Stimulated activated CD4-positive, alpha-beta T cell treated with anti-CD3 and anti-CD28 coated beads, TNF-alpha, amount 100 ng/mL, for 1 hour (primary cell): ENCODE measurements at places on chromosomes 2 and 18.

GRCh38 chr2:188092734-188093133, 198.9 kb upstream of the GULP1 start:
- DNase-seq = no peak

DNA sequence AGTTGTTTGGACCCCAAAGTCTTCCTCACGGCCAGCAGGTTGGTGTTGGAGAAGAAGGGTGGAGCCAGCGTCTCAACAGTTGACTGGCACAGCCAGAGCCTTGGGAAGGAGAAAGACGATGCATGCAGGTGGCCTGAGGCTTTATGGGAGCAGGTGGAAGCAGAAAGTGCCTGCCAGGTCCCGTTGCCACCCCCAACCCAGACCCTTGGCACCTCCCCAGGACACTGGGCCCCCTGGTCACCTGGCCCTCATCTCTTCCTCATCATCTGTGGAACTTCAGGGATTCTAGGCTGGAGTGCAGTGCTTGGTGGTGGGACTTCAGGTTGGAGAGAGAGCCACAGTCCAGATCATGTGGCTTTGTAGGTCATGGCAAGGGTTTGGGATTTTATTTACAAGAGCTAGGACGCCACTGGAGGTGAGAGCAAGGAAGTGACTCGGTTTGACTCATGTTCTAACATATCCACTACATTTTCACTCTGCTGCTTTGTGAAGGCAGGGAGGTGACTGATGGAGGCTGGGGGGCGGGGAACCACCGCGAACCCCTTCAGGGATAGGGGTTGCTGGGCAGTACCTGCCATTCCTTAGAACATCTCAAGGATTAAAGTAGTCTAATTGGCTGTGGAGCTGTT, 62.5 kb upstream of the B3GNT7 start:
- no peak for DNase-seq

DNA sequence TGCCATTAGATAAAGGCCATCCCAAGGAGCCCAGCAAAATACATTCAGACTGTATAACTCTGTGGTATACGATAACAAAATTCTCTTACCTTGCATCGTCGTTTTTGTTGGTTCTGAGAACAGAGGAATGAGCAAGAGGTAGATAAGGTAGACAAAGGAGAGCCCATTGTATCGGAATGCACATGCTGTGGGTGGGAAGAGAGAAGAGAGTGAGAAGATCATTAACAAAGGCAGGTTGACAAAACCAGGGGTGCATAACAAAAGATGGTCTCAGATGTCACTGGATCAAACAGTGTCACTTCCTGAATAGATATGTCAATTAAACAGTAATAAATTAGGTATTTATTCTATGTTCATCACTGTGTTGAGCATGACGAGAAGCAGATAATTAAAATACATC, 83.3 kb downstream of the PIEZO2 start:
- DNase-seq = no peak

- DNase-seq = no peak
Measured at GRCh38 chr18:48006415-48007175, 76.1 kb upstream of the SMAD2 start.

DNA sequence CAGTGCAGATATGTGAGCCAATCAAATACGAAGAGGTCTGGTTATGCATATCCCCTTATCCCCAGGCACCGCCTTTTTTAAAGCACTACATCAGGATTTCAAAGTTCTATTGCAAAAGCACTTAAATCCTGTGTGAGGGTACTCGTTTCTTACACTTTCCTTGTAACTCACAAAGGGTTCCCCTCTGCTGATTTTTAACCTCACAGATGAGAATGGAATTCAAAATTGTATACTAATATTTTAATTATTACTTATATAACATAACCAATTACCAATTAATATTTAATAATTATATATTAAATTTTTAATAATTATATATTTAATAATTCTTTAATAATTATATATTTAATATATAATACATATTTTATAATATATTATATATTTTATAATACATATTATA, 126.2 kb upstream of the MAPRE2 start:
- DNase-seq = no peak

DNA sequence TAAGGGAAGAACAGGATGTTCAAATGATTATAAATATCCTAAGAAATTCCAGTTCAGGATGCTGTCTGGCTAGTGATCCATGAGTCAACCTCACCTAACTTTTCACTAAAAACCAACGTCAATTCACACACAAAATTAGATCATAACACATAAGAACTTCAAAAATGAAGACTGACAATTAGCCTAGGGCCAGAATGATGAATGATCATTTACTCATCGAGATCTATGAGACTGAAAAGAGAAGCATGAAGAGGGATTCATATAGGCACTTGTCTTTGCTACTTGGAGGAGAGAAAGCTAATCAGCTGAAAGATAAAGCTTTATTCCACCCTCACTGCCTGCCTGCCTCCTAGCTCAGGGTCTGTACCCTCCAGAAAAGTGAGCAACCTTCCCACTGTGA, 29.8 kb downstream of the ADD2 start:
- DNase-seq = no peak

DNA sequence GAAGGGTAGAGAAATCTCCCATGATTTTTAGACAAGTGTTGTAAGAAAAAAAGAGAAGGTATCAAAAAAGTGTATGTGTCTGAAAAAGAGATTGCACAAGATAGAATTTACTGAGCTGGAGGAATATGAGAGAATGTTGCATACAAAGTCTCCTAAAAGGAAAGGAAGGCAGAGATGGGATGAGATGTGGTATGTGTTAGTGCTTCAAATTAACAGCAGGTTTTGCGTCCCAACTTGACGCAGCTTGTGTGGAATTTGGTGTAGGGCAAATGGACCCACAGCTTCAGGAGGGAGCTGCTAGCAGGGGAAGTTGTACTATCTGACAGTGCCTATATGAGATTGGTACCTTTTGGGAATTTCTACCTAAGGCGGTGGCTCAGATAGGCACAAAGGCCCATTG, 9.0 kb upstream of the RASGRP3 start:
- no peak for DNase-seq

DNA sequence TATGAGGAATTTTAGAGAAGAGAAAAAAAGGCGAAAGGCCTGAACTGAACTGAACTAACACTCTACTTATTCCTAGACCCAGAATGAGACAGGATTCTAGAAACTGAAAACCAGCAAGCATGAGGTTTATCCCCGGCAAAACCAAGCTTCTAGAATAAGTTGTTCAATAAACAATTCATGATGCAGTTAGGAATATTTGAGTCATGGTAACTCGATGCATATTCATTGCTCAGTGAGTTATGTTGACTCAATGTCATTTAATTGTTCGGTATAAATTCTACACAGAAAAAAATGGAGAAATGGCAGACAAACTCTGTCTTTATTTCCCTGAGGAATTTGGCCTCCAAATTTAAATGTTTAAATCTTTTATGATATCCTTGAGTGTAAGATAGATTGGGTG, 321.5 kb downstream of the SATB2 start:
- DNase-seq = no peak

GRCh38 chr2:70936979-70937811, 1.5 kb downstream of the ATP6V1B1 start:
- no peak for DNase-seq

DNA sequence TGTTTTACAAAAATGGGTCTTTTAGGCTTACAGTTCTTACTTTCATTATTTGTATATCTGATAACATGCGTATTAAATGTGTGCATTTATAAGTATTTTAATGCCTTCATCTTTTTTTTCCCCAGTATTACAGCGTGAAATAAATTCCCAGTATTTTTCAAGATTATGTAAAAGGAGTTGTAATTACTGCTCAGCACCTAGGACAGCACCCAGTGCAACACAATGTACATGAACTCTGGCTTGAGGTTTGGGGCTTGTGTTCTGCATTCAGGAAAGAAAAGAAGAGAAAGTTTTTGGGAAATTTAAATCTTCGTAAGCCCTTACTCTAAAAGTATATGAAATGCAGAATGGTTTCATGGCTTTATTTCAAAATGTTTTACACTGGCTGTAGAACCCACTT, 16.7 kb downstream of the ZNF638 start:
- no peak for DNase-seq

GRCh38 chr18:23231340-23232021, 96.2 kb downstream of the CABLES1 start:
- peak; percentile 17 for DNase-seq

GRCh38 chr2:39821871-39822270, 42.8 kb upstream of the THUMPD2 start:
- DNase-seq = no peak

GRCh38 chr2:30041884-30042283, 104.9 kb upstream of the YPEL5 start:
- DNase-seq = no peak

GRCh38 chr2:186629250-186629996, 39.6 kb downstream of the ITGAV start:
- no peak for DNase-seq

DNA sequence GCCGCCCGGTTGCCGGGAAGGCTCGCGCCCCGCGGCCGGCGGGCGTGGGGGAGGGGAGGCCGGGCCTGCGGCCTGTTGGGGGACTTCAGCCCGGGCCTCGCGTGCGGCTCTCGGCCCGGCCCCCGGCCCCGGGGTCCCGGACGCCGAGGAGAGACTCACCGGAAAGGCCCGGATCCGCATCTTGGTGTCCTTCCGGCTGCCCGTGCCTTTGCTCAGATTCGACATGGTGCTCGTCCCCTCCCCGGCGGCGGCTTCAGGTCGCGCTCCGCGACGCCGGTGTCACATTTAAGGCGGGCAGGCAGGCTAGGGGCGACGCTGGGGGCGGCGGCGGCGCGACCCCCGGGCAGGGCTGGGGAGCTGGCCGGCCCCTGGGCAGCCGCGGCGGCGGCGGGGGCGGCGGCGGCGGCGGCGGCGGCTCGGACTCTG, 365 bp downstream of the CUL3 start:
- no peak for DNase-seq

DNA sequence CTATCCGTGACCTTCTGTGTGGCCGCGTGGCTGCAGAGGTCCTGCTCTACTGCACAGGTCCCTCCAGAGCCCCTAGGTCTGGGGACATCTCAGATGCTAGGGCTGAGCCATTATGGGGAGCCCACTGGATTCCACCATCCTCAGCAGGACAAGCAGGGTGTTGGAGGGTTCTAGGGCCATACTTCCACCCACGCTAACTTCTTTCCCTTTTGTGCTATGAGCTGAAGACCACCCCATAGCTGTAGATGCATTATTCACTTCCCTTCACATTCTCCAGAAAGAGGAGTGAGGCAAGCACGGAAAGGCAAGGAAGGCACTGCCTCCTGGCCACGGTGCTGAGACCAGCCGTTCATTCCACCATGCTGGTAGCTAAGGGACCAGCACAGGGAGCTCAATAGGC, 149.5 kb upstream of the MYCN start:
- no peak for DNase-seq

DNA sequence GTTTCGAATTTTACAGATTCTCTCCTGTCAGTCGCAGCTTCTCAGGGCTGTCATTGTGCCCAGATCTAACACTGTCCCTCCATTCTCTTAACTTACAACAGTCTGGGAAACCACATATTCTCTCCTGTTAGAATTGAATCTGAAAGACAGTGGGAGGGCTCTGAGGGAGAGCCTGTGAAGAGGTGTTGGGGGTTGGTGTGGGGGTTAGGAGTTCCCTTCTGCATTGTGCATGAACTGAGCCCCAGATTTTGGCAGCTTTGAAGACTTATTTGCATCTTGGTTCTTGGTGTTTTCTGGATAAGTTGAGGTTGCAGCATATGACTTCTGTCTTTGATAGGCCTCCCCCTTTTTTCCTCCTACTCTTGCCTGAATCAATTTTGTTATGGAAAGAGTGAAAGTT, 64.1 kb downstream of the TANC1 start:
- no peak for DNase-seq

DNA sequence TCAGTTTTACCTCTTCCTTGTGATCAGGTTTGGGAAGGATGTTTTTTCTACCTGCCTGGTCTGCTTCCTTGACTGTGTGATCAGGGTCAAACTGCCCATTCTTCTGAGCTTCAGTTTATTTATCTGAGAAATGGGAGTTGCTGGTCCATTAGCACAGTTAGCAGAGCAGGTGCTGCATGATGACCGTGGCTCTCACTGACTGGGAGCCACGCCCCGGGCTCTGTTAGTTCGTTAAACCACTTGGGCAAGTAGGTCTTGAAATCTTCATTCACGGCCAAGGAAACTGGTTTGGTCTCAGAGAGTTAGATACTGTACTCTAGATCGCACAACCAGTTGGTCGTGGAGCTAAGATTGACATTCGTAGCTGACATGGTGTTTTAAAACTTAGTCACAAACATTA, 41.7 kb downstream of the INPP5D start:
- no peak for DNase-seq

DNA sequence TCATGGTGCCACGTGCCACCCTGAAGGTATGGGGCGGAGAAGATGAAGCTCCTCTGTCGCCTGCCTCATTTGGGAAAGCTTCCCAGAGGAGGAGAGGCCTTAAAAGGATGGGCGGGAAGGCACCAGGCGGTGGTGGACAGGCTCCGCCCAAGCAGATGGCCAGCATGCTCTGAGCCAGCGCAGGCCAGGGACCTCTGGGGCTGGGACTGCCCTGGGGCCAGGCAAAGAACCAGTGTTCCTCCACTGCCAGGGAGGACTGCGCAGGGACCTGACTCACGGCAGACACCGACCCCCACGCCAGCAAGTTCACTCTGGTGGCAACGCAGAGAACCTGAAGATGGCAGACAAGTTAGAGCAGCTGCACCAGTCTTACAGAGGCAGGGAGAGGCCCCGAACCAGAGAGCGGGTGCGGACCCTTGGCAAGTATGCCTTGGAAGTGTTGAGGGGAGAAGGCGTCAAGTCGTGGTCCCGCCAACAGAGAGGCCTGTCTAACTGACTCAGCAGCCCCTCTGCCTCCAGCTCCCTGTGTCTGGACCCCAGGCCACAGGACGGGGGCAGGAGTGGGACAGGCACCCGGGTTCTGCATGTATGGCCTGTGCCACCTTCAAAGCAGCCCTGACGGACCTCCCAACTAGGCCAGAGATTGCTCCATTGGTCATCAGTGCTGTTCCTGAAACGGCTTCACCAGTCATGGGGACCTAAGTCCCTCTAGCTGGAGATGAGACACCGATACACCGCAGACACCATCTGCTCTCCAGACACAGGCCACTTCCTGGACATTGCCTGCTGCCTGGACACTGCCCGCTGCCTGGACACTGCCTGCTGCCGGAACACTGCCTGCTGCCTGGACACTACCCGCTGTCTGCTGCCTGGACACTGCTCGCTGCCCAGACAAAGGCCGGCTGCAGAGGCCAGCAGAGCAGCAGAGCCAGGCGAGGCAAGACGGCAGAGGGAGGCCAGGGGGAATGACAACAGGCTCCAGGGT, 124.7 kb downstream of the HDAC4 start:
- DNase-seq = no peak
